ENCODE measurements at places on chromosomes 6 and 20.
A peak's percentile ranks its signal among the peaks of the same experiment; 100 is the strongest.

DNA sequence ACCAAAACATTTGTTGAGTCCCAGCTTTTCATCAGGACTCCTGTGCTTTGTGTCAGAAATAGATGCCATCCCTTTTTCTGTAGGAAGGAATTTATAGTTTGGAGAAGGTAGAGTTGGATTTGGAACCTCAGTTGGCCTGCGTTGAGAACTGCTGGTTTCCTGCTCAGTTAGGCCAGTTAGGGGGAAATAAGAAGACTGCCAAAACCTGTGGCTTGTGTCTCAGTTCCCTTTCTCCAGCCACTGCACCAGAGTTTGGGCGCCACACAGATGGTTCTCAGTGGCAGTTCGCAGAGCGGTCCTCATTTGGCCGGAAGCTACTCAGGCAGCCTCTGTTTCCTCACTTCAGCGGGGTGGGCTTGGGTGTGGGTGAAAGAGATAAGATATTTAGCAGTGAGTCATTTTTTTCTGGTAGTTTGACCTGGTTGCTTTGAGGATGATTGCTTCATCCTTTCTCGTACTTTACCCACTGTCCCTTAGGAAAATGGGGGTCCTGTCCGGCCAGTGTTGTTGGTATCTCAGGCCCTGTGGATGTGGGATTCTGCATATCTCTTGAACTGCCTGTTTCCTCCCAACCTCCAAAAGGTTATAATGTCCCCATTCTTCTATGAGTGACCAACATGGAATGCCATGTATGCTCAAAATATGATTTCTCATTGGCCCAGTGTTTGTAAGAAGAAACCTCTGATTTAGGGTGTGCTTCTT is 53.7 kb downstream of the JARID2 start:
- no peak for DNase-seq

- DNase-seq: no peak
Measured at GRCh38 chr20:34316196-34316814, 13.2 kb upstream of the AHCY start.

DNA sequence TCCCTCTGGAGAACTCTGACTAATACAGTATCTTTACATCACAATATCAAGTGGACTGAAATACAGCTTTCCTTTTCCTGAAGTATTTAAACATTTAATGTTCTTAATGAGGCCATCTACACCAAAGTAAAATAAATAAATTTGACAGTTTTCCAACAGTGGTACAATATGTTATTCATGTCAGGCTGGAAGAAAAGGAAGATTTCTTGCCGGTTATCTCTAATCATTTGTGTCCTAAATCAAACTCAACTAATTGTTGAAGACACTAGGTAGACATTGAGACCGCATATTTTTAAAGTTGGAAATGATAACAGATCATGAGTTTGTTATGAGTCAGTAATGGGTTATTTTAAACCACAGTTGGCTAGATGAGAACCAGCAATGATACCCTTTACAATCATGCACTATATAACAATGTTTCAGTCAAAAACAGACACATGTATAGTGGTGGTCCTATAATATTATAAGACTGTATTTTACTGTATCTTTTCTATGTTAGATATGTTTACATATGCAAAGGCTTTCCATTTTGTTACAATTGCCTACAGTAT is 241.6 kb downstream of the LMBRD1 start:
- DNase-seq: no peak

DNA sequence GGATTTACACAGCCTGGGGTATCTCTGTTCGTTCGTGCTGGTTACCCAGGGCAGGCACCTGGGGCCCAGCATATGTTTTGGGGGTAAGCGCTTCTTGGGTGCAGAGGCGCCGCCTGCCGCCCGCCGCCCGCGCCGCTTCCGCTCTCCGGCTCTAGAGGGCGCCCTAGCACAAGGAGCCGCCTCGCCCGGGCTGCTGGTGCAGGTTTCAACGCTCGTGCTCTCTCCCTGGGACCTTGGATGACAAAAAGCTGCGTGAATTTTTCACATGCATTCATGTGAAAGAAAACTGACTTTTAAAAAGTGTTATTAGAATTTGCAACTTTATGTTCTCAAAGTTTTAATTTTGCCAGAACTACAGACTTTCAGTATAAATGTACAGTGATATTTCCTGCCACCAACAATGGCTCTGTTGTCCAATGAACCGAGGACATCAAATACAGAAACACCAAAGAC is 32.5 kb downstream of the PRR18 start:
- peak; percentile 71 for DNase-seq

DNA sequence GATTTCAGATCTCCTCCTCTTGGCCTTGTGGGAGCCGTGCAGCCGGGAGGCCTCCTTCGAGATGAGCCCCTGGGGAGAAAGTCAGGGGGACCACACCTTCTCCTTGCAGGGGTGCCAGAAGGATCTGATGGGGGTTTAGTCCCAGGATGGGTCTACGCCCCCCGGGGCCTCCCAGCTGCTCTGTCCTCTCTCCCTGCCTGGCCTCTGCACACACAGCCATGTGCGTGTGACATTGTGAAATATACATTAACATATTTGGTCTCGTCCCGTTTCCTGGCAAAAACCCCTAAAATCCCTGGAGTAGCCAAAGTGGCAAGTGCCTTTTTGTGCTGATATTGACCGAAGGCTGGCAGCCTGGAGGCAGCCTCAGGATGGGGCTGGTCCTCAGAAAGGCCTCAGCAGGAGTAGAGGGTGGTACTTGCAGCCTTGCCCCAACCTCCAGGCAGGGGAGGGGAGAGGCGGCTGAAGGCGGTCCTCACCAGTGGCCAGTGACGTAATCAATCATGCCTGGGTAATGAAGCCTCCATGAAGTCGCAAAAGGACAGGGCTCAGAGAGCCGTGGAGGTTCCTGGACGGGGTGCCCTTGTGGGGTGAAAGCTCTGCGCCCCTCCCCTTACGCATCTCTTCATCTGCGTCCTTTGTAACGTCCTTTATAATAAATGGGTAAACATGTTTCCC is 5.1 kb upstream of the HELZ2 start:
- no peak for DNase-seq

DNA sequence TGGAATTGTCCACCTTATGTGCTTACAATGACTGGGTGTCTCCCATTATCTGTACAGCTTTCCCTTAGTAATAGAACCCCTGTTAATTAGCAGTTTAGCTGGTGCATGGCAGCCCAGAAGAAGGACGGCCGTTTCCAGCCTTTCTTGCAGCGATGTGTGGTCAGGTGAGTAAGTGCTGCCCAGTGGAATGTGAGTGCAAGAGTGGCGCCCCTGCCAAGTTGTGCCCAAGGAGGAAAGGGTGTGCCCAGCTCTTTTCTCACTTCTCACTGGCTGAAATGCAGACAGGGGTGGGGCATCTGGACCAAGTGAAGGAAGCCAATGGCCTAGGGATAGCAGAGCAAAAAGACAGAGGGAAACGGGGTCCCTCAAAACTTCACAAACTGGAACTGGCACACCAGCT is 296.8 kb downstream of the PREX1 start:
- no peak for DNase-seq

DNA sequence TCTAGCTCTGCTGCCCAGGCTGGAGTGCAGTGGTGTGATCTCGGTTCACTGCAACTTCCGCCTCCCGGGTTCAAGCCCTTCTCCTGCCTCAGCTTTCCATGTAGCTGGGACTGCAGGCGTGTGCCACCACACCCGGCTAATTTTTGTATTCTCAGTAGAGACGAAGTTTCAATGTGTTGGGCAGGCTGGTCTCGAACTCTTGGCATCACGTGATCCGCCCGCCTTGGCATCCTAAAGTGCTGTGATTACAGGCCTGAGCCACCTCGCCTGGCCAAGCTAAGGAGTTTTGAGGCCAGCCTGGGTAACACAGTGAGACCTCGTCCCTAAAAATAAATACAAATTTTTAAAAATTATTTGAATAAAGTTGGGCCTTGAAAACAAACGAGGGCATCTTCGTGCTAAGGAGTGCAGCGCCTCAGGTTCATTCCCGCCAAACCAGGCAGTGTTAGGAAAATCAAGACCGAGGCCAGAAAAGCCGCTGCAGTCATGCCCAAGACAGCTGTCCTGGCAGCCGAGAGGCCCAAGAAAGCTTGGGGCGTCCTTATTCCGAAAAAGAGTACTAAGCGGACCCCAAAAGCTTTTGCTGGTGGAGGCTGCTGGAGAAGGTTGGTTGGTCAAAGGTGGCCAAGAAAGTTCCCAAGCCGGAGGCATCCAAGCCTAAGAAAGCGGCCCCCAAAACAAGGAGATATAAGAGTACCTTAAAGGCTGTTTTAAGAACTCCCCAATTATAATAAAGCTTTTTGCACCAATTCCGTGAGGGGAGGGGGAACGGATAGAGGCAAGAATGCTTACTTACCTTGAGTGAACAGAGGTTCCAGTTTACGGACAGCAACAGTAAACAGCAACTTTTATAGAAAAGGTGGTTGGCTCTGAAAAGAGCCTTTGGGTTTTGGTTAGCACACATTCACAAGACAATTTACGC is 109.0 kb downstream of the HFE start:
- no peak for DNase-seq

DNA sequence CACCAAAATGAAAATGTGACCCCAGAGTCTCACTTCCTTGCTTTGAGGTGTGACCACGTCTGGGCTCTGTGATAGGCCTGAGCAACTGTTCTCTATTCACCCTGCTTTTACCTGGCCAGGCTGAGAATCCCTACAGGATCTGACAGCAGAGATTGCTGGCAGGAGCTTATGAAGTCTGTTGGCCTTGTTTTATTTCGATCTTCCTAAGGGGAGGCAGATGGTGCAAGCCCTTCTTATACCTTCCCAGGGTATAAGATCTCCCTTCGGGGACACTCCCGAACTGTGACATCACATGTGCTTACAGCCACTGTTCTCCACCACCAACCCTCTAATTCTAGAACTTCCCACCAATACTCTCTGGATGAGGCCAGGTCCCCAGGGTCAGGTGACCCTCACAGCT is 26.8 kb downstream of the MYT1 start:
- DNase-seq: no peak

DNA sequence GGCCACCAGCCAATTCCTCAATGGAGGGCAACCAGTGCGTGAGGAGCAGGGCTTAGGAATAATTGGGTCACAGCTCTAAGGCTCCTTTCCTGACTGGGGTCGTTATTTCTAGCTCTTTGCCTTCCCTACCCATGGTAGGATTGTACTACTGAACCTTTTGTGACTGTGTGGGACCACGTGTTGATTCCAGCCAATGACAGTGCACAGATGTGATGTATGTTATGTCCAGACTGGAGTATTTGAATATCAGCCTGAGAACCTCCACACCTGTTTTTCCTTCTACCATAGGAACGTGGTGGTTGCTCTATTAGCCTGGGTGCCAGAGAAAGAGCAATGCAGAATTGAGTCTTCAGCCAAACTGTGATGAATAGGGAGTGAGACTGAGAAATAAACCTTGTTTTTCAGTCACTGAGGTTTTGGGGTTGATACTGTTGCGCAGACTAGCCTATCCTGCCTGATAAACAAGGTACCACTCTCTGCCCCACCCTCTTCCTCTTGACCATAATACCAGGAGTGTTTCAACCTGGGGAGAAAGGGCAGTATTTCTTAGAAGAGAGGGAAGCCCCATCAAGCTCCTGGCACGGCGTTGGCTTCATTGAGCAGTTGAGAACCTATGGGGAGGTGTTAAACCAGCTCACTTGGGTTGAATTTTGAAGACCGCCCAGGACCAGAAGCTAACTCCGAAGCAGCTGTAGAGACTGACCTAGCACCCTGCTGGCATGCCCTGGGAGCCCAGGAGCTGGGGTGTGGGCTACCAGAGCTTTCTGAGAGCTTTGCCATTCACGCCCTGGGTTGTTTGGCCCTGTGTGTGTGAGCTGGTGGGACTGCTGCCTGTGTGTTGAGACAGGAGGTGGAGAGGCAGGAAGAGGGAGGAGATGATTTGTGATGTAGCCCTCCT is 105.5 kb upstream of the BACH2 start:
- no peak for DNase-seq

DNA sequence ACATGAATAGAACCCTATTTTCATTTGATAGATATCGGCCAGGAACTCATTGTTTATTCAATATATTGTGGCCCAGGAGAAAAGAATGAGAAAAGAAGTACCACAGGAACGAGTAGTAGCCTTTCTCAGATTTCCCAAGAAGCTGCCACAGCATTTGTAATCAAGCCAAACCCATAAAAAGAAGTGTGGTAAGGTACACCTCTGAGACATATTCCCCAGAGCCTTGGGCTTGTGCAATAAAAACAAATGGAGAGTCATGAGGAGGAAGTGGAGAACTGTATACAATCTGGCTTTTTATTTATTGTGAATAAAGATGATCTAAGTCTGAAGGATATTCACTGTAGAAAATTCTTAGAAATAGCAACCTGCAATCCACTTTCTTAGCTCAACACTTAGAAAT is 36.7 kb downstream of the KIF6 start:
- no peak for DNase-seq

DNA sequence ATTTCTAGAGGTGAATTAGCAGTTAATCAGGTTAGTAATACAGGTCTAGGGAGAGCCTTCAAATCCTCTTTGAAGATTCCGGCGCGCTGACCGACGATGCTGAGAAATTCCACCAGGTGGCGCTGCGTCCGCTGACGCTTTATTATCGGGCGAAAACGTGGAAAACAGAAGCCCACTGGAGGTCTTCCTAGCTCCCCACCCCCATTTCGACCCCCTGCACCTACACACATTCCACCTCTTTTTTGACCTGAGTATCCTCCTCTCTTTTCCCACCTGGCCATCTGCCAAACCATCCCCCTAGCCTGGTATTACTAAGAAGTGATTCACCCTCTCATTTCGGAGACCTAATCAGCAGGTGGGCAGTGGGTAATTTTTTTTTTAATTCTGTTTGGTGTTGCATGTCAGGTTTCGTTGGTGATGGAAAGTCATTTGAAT is 65.4 kb upstream of the RIN2 start:
- DNase-seq: peak; percentile 20

DNA sequence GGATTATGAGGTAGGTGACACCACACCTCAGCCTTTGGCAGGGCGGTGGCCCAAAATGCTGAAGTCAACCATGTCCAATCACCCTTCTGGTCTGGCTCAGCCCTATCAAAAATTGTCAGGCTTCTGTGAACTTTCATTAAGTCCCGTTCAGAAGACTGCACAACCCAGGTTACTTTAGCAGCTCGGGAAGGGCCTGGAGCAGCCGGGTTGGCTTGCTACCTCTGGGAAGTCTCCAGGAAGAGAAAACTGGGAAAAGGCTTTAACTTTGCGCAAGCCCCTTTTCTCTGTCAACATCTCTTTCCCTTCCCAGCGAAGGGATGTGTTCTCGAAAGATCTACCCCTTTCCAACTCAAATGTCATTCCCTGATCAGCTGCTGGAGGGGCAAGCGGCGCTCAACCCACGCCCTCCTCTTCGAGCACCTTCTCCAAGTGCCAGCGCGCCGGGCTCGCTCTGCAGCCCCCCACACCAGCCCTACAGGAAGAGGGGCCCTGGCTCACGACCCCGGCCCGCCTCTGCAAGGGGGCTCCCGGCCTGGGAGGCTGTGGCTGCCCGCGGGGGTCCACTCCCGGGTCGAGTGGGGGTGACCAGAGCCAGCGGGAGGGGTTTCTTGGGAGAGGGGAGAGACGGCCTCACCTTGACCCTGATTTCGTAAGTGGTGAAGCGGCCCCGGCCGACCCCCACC is 573 bp downstream of the SNX3 start:
- DNase-seq: peak; percentile 66

DNA sequence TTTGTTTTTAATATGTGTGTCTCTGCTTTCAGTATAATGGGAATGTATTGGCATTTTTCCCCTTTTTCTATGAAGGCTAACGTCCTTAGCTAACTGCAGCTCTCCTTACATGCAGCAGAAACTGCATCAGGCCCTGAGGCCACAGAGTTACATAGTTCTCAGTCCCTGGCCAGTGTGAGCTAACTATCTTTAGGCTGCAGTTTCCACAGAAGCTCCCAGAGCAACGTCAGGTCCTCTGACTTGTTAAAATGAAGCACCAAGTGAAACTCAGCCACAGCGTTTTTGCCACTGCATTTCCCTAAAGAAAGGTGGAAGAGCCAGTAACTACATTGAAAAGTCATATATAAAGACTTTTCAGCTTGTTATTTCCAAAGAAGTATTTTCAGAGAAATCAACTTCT is 244.7 kb downstream of the CBLN4 start:
- no peak for DNase-seq
